Fibroblast of lung (primary cell): ENCODE measurements at places on chromosomes 4 and X.

- DNase-seq = no peak
These were observed 54.9 kb downstream of the USP46 start for GRCh38 chr4:52604215-52604614.

DNA sequence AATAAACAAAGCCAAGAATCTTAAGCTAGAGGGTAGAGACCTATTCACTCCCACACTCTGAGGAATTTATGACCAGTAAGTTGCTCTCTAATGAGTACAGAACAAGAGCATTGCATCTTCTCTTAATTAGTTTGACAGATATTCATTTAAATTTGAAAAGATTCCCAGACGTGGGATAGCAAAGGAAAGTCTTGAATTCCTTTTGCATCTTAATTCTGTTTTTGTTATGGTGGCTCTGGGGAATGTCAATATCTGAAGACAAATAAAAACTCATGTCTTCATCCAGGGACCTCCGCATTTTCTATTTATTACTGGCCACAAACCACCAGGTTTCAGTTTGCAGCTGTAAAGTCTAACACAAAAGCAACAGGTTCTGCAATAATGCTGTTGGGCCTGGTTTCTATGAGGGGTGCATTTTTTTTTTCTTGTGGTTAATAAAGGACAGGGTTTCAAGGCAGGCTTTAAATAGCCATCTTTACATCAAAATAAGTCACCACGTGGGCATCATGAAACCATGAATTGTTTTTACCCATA, 172.3 kb downstream of the SHROOM3 start:
- peak; percentile 79 for DNase-seq

GRCh38 chrX:99603091-99603814, 806.8 kb downstream of the PCDH19 start:
- no peak for DNase-seq

DNA sequence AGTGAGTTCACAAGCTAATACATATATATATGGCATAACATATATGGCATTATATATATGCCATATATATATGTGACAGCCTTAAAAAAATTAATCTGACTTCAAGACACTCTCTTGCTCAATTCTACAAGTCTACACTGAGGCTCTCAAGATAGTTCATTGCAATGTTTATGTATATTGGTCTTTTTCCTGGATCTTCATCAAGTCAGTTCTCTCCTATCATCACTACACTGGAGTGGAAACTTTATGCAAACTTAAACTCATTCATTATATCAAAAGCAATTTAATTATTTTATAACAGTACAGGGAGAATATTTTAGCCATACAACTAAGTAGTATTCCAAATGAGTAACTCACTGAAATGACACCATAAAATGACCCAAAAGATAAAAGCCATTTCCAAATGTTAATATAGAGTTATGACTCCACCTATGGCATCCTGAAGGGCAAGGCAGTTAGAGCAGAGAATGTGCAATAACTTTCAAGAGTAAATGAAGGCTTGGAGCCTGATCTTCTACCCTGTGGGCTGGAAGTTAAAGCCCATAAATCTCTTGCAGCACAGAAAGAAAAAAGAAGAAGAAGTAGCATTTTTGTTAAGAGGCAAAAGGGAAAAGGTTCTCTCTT, 176.3 kb upstream of the SLIT2 start:
- DNase-seq = no peak

- no peak for DNase-seq
These were observed 46.0 kb upstream of the CLNK start for GRCh38 chr4:10730590-10730989.

GRCh38 chr4:140256335-140256734, 102.4 kb upstream of the MAML3 start:
- peak; percentile 54 for DNase-seq

DNA sequence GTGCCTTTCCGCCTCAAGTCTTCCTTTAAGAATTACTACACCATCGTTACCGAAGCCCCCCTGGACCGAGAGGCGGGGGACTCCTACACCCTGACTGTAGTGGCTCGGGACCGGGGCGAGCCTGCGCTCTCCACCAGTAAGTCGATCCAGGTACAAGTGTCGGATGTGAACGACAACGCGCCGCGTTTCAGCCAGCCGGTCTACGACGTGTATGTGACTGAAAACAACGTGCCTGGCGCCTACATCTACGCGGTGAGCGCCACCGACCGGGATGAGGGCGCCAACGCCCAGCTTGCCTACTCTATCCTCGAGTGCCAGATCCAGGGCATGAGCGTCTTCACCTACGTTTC, 2.2 kb downstream of the PCDH10 start:
- DNase-seq = peak; percentile 15

GRCh38 chrX:8672176-8672575, 59.8 kb downstream of the ANOS1 start:
- no peak for DNase-seq

DNA sequence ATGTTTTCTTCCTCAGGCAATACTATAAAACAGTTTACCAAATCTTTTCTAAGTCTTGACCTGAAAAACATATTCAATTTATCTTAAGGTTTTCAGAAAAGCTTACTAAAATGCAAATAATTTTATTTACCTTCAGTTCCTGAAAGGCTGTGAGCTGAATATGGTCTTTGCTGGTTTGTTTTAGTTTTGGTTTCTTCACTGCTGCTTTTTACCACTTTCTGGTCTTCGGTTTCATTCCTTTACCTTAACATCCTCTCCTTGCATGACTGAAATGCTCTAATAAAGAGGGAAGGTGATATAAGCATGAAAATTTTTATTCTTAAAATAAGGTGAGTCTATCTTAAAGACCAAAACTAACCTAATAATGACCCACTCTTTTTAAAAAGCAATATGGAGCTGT, 97.1 kb upstream of the NRK start:
- DNase-seq = no peak

DNA sequence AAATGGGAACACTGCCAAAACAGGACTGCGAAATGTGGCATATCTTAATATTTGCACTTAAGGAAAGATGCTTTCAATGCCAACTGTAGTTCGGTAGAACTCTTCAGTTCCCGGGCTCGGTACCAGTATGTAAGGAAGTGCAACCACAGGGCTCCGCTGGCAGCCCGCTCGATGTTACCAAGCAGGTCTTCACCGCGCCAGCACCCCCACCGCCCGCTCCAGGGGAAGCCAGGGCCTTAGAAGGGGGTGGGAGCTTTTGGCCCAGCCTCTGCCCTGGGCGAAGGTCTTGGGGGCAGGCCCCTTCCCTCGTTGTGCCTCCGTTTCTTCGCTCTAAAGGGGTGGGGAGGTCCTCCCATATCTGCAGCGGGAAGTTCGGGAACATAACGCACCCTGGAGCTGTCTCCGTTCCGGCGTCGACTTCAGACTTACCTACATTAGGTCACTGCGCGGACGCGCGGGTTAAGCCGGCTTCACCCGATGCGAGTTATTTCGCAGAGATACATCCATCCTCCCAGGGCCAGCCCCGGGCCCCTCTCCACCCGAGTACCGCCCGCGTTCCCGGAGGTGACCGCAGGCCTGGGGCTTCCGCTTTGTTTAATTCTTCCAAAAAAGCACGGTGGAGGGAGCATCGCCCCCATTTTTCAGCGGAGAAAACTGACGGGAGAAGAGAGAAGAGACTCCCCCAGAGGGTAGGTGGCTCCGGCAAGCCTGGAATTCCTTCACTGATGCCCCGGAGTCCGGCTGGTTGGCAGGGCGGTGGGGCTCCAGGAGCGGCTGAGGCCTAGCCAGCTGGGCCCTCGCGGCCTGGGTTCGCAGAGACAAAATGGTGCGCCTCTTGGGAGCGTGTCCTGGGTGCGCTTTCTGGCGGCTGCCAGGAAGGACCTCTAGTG, 1.0 kb upstream of the HMX1 start:
- DNase-seq = no peak

GRCh38 chrX:9687899-9688298, 77.7 kb downstream of the GPR143 start:
- DNase-seq = no peak

- DNase-seq = peak; percentile 4
These were observed 226.7 kb upstream of the PRKX start for GRCh38 chrX:3940000-3940610.
